ENCODE measurements at places on chromosomes 4 and X.

- no peak for DNase-seq
Measured at GRCh38 chr4:36159208-36159607, 85.1 kb downstream of the ARAP2 start.

GRCh38 chr4:118935819-118936218 lies 47.2 kb downstream of the SYNPO2 start:
- no peak for DNase-seq

DNA sequence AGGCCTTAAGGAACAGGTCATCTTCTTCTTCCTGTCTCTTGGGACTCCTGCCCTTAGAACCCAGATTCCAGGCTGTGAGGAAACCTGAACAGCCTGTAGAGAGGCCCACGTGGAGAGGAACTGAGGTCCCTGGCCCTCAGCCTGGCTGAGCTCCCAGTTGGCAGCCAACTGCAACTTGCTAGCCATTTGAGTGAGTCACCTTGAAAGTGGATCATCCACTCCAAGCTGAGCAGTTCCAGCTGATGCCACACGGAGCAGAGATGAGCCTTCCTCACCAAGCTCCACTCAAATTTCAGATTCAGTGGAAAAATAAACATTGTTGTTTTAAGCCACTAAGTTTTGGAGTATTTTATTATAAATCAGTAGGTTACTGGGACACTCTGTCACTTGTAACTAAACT lies 392.5 kb downstream of the BCOR start:
- peak; percentile 87 for DNase-seq

- no peak for DNase-seq
Measured at GRCh38 chrX:9285342-9285771, 179.5 kb upstream of the TBL1X start.

- peak; percentile 70 for DNase-seq
Measured at GRCh38 chrX:155056877-155057792, 13.8 kb downstream of the CMC4 start.

DNA sequence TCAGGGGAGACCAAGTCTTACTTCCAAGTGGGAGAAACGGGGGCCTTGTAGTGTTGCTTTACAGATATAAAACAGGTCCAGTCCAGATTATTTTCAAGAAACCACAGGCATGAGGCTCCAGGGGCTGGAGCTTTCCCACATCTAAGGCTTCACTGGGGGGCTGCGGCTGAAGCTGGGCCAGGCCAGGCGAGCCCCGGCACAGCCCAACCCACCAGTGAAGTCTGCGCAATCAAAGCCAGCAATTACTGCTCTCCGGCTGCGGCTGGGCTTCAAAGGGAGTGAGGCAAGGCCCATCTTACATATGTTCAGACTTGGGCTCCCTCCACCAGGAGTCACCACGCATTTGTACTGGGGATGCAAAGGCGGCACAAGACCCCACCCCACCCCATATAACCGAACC lies 61.7 kb downstream of the HADH start:
- DNase-seq = no peak

GRCh38 chr4:31059753-31060522 lies 339.8 kb downstream of the PCDH7 start:
- DNase-seq = no peak

GRCh38 chr4:147739239-147739823 lies 7.4 kb downstream of the ARHGAP10 start:
- no peak for DNase-seq

- DNase-seq = peak; percentile 77
Measured at GRCh38 chrX:119729408-119730201, 28.8 kb upstream of the SOWAHD start.

- no peak for DNase-seq
Measured at GRCh38 chr4:122826079-122826527, 528 bp upstream of the FGF2 start.

DNA sequence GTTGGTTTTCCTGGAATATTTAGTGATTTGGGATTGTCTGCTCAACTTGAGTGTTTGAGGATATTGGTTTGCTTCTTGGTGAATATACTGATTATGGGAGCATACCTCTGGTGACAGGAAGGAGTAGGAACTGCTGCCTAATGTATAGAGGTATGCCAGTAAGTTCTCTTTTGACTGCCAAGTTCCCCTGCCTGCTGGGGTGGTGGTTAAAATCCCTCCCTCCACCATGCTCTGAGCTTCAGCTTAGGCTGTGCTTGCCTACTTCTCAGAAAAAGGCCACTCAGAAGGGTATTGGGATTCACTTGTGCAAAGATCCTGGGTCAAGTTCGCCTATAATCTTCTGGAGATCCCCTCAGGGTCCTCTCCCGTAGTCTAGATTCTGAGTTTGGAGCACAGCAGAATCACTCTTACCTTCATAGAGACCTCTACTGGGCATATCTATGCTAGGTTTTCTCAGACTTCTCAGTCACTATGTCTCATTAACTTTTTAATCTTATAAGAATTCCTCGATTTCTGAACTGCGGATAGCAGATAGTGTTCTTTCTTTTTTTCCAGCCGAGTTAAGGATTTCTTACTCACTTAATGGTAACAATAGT lies 44.7 kb upstream of the DCK start:
- no peak for DNase-seq

- DNase-seq = no peak
Measured at GRCh38 chr4:55162396-55162795, 37.0 kb upstream of the KDR start.

DNA sequence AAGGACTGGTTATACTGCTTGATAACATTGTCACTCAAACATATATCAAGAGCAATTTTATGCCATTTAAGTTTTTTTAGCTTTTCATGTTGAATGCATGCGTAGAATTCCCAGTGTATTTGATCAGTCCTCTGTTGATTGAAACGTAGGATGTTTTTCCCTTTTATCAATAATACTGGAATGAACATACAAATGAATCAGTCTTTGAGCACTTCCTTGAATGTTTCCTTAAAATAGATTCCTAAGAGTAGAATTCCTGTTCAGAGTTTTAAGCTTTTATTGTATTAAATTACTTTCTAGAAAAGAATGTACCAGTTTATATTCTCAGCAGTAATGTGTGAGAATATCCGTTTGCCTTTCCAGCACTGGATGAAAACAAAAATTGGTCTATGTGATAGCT lies 37.8 kb downstream of the ADD1 start:
- no peak for DNase-seq

DNA sequence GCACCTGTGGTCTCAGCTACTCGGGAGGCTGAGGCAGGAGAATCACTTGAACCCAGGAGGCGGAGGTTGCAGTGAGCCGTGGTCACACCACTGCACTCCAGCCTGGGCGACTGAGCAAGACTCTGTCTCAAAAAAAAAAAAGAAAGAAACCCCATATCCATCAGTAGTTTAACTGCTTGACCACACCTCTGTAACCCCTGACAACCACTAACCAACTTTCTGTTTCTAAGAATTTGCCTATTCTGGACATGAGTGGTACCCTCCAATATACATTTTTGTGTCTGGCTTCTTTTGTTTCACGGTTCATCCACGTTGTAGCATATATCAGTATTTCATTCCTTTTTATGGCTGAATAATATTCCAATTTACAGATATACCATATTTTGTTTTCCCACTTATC lies 9.1 kb downstream of the PPAT start:
- DNase-seq = no peak

- no peak for DNase-seq
Measured at GRCh38 chrX:154486052-154486395, 391 bp downstream of the UBL4A start.

DNA sequence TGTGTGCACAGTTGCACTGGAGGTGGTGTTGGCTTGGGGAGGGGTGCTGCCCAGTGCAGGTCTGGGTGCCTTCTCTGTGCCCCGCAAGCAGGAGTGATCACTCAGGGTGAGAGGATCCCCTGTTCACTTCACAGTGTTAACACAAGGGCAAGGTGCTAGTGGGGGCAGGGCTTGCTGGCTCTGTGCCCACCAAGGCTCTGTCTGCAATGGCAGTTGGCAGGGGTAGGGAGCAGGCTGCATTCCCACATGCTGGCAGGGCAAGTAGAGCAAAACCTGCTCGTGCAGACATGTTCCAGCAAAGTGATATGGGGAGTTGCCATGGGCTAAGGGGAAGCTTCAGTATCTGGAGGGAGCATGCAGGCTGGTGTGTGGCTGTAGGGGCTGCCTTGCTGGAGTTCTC lies 428.0 kb downstream of the ZNF674 start:
- DNase-seq = no peak

- peak; percentile 37 for DNase-seq
Measured at GRCh38 chr4:157075811-157076577, at the start of gene GLRB. GLRB (plus strand) TSS chr4:157076150; CDS start chr4:157078025, 1,875 bp downstream.

DNA sequence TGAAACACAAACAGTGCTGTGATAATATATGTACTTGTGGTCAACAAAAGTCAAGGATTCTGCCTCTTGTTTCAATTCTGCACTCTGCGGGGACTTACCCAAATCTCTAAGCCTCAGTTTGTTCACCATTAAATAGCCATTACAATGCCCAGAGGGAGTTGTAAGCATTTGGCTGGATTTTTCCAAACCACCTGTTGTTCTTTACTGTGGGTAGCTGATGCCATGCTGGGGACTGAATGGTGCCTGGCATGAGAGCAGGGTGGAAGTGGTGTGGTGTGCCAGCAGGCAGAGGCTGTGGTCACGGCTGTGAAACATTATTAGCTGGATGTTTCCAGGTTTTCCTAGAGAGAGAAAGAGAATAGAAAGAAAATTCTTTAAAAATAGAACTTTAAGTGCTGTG lies 60.7 kb upstream of the PAK3 start:
- no peak for DNase-seq

GRCh38 chrX:20947411-20947912 lies 426.8 kb upstream of the CNKSR2 start:
- no peak for DNase-seq

- no peak for DNase-seq
Measured at GRCh38 chr4:167238226-167238625, 3.9 kb upstream of the SPOCK3 start.

GRCh38 chrX:72094894-72095293 lies 36.8 kb downstream of the RTL5 start:
- no peak for DNase-seq

- DNase-seq = peak; percentile 69
Measured at GRCh38 chr4:159400558-159401225, 297.8 kb downstream of the RAPGEF2 start.

GRCh38 chr4:70996018-70996360 lies 2.5 kb downstream of the DCK start:
- no peak for DNase-seq

GRCh38 chr4:185134307-185134869 lies 8.7 kb upstream of the SLC25A4 start:
- DNase-seq = peak; percentile 54

DNA sequence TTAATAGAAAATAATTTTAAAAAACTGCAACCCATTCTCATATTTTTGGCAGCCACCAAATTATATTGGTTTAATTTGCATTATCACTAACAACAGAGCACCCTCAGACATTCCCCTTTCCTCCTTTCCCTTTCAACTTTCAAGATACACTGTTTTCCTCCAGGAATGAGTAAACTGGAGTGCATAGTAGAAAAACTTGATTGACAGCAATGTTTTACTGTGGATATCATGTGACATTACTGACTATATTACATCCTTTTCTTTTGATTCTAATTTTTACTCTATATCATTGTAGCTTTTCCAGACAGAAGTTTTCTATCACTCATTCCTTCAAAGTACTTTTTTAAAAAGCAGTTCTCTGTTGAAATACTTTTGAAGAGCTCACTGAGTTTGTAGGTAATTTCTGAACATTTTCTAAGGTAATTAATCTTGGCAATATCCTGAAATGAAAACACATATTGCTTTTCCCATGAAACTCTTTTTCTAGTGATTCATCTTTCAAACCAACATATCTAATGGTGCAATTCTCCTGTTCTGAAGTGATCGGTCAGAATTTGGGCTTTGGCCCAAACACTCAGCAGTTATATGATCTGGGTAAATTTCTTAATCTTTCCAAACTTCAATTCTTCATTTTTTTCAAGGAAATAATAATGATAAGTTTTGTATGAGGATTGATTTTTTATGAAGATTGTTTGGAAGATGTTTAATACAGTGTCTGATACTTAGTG lies 920.4 kb upstream of the EPHA5 start:
- DNase-seq = no peak

- DNase-seq = no peak
Measured at GRCh38 chr4:20658456-20658855, 41.8 kb upstream of the PACRGL start.

DNA sequence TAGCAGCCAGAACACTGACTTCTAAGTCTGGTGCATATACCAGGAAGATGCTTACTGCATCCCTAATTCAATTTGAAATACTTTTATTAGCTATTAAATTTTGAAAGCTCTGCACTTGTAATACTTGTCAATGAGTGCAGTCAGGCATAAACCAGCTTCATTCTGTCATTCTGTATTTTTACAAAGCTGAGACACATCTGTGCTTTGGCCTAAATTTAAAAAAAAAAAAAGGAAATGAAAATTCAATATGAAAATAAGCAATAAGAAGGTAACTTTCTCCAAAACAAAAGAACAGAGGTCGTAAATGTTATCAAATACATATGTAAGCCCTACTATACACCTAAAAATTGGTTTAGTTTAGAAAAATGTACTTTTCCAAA lies 7.0 kb downstream of the SMIM14 start:
- DNase-seq = no peak

- DNase-seq = no peak
Measured at GRCh38 chrX:43956034-43956433, 17.2 kb downstream of the NDP start.

Data from AG10803 (cell line).